ENCODE measurements at places on chromosomes 2 and 18.

DNA sequence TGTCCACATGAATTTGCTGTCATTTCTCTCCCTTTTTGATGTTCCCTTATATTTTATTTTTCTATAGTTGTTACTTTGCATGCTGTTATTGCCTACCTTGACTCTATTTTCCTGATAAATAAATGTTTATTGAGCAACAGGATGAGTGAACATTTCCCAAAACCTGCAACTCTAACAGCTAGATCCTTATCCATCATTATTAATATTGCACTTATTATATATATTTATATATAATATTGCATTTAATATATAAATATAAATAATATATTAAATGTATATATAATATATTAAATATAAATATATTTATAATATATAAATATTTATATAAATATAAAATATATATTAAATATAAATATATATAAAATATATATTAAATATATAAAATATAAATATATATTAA is 436.1 kb upstream of the MMADHC start:
- no peak for DNase-seq

DNA sequence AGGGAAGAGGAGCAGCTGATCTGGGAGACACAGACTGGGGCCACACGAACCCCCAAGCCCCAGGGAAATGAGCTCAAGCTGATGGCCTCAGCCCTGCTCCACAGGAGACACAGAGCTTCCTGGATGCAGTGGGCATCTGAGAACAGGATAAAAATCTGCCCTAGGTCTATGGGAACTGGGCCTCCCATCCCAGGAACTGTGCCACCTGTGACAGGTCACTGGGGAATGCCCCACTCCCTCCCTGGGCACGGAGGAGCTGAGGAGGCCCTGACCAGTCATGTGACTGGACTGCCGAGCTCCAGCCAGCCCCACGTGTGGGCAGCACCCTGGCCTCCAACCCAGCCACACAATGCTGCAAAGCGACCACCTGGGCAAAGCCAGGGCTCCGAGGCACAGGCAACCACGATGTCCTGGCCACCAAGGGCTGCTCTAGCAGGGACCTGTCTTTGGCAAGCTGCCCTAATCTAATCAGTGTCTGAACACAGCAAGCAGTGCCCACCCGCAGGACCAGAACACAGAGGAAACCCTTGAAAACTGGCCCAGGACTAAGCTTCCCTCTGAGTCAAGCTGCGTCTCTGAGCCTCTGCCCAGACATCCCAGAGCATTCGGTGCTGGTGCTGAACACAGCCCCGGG is 57.8 kb upstream of the ID2 start:
- DNase-seq, result no peak

DNA sequence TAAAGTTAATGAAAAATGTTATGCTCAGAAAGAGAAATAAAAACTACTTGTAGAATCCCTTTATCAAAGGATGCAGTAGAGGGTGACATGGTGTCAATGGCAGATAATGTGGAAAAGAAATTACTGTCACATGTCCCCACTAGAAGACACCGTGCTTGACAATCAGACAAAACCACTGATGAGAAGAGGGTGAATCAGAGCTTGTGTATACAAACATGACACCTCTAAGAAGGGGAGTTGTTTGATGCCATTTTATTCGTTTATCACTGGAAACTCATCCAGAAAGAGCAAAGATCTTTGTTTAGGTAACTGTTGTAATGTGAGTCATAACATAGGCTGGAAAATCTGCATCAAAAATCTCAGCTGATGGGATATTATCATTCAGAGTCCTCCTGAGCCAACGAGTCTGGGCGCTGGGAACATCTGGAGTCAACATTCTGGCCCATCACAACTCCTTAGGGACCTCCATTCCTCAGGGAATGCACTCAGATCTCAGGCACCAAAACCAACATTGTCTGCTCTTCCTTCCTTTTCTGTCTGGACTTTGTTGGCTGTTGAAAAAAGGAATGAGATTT is 49.5 kb upstream of the RAB12 start:
- no peak for DNase-seq

GRCh38 chr2:95728878-95729596 is 137.2 kb downstream of the TRIM43 start:
- DNase-seq, result peak; percentile 59

GRCh38 chr2:76866464-76866863 is 655.7 kb downstream of the LRRTM4 start:
- DNase-seq, result no peak

GRCh38 chr2:153077311-153077710 is 358.9 kb downstream of the ARL6IP6 start:
- DNase-seq, result no peak

- no peak for DNase-seq
Observed at GRCh38 chr2:237546876-237547395, 19.4 kb upstream of the PRLH start.

- no peak for DNase-seq
Observed at GRCh38 chr18:31581498-31582197, 10.0 kb upstream of the TTR start.

GRCh38 chr2:105362862-105363591 is 25.7 kb downstream of the C2orf49 start:
- no peak for DNase-seq

GRCh38 chr18:3540805-3541548 is 91.0 kb downstream of the TGIF1 start:
- DNase-seq, result no peak

GRCh38 chr18:75023473-75023872 is 185.5 kb downstream of the PTGR3 start:
- DNase-seq, result no peak

DNA sequence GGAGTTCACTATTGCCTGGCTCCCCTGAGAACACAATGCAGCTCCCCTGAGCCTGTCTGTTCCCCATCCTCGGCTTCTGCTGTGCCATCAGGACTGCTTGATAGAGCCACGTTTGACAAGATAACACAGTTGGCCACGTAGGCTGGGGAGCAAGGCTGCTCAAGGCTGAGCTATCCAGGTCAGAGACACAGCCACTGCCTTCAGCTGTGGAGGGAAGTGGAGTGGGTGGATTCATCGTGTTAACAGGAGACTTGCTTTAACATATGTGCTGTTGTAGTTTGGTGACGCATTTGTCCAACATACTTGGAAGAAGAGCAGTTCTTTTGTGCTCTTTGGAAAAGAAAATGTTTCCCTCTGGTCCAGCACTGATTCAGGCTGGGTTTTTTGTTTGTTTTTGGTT is 68.8 kb downstream of the WDSUB1 start:
- no peak for DNase-seq

GRCh38 chr2:78202986-78203670 is 681.0 kb upstream of the LRRTM4 start:
- no peak for DNase-seq

DNA sequence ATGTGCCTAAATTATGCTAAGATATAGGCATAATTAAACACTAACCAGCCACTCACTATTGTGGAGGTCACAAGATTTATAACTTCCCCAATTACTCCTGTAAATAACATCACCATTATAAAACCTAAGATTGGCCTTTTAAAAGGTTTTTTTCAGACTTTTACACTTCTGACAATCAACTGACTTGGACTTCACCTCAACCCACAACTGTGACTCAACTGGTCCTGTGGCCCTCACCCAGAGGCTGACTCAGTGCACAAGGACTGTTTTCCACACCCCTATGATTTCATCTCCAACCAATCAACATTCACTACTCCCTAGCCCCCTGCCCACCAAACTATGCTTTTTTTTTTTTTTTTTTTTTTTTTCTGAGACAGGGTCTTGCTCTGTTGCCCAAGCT is 11.6 kb downstream of the TTR start:
- no peak for DNase-seq

- no peak for DNase-seq
Observed at GRCh38 chr2:28687171-28687570, 64.5 kb upstream of the PPP1CB start.

- no peak for DNase-seq
Observed at GRCh38 chr2:160703648-160704585, 210.3 kb upstream of the RBMS1 start.

DNA sequence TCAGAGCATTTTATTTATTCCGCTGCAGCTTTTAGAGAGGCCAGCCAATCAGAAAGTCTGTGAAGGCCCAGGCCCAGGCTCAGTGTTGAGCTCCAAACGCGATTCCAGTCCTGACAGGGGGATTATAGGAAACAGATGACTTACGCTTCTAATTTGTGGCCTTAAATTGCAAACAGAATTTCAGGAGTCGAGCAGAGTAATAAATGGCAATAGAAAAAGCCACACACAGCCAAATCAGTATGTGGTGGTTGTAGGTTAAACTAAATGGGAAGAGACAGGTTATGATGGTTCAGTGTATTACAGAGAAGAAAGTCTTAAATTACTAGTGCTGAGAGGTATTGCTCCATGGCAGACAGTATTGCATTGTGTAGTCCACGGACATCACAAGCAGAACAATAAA is 131.0 kb upstream of the ZEB2 start:
- no peak for DNase-seq

DNA sequence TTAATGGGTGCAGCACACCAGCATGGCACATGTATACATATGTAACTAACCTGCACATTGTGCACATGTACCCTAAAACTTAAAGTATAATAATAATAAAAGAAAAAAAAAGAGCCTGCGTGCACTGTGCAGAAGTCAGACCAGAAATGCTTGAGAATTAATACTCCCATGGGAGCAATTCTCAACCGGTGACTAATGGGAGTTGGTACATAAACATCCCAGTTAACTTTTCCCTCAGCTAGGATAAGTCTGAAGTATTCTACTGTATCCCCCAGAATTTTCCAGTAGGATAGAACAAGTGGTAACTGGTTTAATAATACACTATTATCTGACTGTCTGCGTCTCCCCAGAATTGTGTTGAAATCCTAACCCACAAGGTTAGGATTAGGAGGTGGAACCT is 113.6 kb upstream of the COL5A2 start:
- no peak for DNase-seq

- DNase-seq, result no peak
Observed at GRCh38 chr2:235054919-235055318, 103.1 kb downstream of the SH3BP4 start.

GRCh38 chr2:1891971-1892486 is 147.7 kb upstream of the PXDN start:
- DNase-seq, result no peak

GRCh38 chr2:215536510-215536909 is 100.6 kb upstream of the FN1 start:
- DNase-seq, result no peak

GRCh38 chr2:169415233-169415748 is 53.0 kb upstream of the LRP2 start:
- no peak for DNase-seq

- no peak for DNase-seq
Observed at GRCh38 chr2:140041239-140041638, 1261.0 kb upstream of the NXPH2 start.

- DNase-seq, result no peak
Observed at GRCh38 chr18:44041553-44041952, 639.1 kb upstream of the SETBP1 start.

- no peak for DNase-seq
Observed at GRCh38 chr2:22086726-22087125, 963.0 kb downstream of the TDRD15 start.

GRCh38 chr18:48293954-48294898 is 115.0 kb downstream of the ZBTB7C start:
- peak; percentile 95 for DNase-seq

DNA sequence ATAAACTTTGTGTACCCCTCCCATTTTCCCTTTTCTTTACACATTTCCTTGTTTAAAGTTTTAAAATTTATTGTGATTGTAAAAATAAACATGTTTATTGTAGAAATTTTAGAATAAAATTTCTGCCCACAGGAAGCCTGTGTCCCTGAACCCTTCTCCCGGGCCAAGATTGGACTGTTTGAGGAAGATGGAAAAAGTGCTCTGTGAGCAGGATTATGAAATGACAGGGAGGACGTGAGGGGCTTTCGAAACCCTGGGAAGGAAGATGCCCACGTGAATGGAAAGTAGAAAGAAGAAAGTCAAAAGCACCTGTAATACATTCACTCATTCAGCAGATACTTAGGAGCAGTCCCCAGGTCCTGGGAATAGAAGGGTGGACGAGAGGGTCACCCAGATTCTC is 25.4 kb upstream of the ATOH8 start:
- DNase-seq, result no peak

DNA sequence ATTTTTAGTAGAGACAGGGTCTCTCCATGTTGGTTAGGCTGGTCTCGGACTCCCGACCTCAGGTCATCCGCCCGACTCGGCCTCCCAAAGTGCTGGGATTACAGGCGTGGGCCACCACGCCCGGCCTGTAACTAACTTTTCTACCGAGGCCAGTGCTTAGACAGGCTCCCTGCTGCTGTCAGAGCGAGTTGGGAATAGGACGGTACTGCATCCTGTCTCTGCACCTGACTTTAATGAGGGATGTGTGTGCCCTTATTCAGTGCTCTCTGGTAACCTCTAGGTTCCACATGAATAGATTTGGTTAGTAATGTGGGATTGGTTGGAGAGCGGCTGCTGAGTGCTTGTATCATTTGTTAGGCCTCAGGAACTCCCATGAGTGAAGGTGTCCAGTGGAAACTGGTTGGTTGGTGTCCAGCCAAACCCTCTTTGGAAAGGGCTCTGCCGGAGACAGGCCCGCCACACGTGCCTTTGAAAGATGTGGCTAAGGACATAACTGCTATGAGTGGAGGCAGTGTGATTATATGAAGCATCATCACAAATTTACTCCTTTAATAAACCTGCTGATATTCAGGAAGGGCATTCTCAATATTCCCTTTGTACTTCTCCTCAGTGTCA is 36.6 kb downstream of the MYOM1 start:
- no peak for DNase-seq

DNA sequence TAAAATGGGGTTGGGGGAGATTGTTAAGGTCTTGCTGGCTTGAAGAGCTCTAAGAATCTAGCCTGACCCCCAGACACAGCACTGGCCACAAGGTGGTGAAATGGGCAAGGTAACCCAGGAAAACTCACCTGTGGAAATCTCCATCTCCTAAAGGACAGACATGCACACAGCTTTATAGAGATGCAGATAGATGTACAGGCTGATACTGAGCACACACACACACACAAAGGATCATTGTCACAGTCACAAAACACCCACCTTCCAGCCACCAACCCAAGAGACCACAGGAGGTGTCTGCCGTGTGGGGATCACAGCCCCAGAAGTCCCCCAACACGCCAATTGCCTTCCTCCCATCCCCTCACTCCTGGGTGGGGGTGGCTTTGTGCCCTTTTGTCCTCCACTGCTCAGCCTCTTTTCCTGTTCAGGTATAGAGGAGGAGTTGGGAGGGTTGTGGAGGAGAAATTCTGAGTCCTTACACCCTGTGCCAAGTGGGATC is 3.2 kb upstream of the CYP26B1 start:
- DNase-seq, result no peak

DNA sequence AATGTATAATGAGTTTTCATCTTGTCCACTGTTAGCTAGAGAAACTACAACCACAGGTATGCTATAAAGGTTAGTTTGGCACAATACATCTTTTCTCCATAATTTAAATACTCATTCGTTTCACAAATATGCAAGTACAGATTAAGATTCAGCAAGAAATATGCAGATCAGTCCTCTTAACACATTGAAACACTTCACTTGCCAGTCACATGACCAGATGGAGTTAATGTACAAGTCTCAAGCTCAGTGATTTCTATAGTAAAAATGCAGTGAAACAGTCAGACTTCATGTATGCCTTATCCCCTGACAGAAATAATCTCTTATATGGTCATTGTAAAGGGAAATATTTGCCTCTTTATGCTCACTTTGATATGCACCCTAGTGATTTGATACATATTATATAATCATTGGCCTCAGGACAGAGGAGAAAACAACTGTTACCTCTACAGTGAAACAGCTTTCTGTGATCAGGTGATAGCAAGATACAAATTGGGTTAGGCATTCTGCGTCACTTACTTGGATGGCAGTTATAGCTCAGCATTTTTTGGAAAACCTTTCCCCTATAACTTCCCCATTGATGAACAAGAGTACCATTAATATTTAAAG is 104.6 kb downstream of the TCF4 start:
- DNase-seq, result no peak
